ENCODE measurements at places on chromosomes 3 and 15.

GRCh38 chr3:151268267-151269235 lies 9.8 kb downstream of the P2RY14 start:
- no peak for DNase-seq

GRCh38 chr3:14376348-14377043 lies 25.9 kb upstream of the SLC6A6 start:
- DNase-seq, result no peak

DNA sequence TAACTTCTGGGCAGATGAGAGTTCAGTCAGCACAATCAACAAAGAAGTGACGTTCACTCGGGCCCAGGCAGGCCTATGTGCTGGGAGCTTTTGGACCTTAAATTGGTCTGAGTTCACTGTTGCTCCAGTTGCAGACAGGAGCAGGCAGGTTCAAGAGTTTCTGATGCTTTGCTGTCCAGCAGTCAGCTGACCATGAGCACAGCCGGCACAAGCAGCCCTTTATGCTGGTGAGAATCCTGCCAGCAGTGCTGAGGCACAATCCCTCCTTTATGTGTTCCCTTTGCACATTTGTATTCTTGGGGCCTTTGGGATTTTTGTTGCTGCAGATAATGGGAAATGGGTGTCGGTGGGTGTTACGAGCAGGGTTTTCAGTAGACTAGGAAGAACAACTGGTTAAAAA lies 81.2 kb upstream of the GOLGA8J start:
- no peak for DNase-seq

- no peak for DNase-seq
These were observed 78.8 kb downstream of the CMSS1 start for GRCh38 chr3:99896482-99896881.

DNA sequence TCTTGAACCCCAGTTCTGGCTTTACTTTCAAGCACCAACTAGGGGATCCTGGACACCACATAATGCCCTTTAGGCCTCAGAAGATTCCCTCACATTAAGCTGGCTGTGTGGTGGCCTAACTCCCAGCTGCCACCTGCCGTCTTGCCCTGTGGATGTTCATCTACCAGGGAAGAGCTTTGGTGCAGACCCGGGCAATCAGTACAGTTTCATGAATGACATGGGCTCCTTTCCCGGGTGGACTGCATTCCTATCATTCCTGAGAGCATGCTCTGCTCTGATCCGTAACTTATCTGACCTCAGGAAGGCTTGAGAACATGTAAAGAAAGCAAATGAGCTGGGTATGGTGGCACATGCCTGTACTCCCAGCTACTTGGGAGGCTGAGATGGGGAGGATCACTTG lies 50.0 kb upstream of the GSK3B start:
- no peak for DNase-seq
